Stomach (tissue), 19 donors: ENCODE measurements at places on chromosomes 12 and 14.

GRCh38 chr12:107415834-107416233 is 269.8 kb upstream of the PWP1 start:
- DNase-seq, result no peak

DNA sequence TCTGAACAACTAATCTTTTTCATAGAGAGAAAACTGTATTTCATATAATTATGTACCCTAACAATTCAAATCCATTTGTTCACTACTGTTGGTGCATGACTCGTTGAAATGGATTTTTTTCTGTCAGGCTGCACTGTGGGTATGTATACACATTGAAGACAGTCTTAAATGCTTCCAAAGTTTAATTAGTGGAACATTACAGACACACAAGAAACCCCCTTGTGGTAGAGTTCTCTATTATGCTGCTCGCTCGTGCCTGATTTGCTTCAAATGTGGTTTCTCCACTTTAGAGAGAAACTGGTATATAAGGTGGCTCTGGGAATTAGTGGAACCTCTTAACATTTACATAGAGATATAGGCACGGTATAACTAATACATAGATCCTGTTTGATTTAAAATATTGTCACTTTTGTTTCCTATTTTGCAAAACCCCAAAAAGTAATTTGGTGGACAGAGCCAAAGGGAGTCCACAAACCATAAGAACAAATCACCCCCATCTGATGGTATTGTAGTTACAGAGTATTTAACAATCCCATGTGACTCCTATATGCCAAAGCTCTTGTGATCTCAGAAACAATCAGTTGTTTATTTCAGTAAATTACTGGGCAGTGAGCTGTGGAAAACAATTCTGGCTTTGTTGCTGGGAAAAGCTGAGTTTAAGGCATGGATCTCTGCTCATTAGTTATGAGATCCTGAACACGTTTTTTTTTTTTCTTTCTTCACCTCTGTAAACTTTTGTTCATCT is 159.5 kb downstream of the BRMS1L start:
- DNase-seq, result peak; percentile 32

DNA sequence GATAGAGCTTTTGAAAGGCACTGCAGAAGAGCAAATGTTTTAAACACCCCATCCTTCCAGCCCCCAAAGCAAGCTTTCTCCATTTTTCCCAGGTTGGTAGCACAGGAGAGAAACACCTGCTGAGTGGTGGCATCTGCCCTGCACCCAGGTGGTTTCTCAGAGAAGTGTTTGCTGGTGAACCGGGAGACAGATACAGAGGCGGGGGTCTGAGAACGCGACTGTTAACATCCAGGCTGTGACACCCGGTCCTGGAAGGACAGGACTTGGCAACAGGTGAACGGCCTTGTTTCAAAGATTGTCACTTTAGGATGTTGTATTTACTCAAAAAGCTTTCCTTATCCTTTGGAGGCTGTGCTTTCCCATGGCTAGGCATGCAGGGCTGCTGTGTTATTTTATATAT is 18.5 kb downstream of the MMAB start:
- DNase-seq, result no peak

DNA sequence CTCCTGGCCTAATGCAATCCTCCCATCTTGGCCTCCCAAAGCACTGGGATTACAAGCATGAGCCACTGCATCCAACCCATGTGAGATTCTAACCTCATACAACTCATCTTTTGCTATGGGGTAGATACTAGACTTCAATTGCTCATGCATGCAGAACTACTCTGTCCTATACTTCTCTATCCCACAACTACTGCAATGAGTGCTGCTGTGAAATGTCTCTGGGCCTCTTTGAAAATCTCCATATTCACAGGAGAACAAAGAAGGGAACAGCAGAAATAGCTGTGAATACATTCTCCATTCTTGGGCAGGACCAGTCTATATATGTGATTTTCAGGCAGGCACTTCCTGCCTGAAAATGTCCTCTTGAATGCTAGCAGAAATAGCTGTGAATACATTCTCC is 220.7 kb upstream of the GRIP1 start:
- no peak for DNase-seq
